ENCODE measurements at places on chromosomes 12 and 14.

DNA sequence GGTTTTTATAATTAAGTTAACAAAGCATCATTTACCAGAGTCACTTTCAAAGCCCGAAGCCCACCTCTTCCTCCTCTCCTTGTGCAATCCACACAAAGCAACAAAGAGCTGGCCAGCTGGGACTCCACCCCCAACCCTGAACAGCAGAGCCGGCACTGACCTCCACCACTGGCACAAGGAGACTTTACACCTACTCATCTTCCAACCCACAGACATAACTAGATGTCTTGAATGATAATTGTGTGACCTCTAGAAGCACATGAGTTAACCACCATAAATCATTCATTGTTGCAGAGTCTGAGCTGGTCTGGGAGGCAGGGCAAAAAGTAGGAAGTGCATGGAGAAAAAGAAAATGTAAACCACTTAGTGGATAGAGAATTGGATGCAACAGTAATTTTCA lies 72.2 kb downstream of the ST8SIA1 start:
- DNase-seq = no peak

DNA sequence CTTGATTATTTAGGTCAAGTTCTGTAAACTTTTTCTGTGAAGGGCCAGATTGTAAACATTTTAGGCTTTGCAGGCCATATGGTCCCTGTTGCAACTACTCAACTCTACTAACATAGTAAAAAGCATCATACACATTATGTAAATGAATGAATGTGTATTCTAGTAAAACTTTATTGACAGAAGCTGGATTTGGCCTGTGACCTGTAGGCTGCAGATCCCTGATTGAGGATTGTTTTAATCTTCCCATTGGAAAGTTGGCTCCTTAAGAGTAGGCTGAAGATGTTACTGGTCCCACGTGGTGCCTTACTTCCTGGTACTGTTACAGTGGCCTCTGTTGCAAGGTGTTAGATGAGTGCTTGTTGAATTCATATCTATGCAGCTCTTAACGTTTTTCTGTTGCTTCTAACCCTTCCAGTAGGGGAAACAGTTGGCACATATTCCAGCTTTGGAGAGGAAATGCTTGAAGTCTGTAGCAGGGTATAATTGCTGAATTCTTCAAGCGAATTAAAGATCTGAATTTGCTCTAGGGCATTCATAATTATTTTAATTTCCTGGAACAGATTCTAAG lies 133.6 kb upstream of the DNM1L start:
- no peak for DNase-seq

DNA sequence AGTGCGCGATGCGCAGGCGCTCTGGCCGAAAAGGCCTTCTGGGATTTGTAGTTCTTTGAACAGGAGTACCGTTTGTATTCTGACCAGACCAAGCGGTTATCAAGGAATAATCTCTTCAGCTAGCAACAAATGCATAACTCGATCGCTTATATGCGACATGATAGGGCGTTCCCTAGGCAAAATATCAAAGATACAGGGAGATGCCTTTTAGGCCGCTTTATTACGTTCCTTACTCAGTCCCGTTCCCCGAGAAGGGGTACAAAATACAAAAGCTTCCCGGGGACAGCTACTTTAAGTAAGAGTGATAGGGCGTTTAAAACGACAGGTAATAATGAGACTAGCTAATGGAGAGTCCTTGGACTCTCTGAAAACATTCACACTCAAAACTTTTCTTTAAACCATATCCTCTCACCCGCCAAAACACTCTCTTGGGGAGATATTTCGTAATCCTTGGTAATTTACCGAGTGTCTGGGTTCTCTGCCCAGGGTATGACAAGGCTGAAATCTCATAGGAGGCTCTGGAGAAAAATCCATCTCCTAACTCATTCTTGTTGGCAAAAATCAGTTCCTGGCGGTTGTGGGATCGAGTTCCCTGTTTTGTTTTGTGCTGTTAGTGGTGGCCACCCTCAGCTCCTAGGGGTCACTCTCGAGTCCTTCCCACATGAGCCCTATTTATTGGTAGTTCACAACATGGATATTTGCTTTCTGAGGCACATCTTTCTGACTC lies 412 bp upstream of the SNW1 start:
- DNase-seq = peak; percentile 97

DNA sequence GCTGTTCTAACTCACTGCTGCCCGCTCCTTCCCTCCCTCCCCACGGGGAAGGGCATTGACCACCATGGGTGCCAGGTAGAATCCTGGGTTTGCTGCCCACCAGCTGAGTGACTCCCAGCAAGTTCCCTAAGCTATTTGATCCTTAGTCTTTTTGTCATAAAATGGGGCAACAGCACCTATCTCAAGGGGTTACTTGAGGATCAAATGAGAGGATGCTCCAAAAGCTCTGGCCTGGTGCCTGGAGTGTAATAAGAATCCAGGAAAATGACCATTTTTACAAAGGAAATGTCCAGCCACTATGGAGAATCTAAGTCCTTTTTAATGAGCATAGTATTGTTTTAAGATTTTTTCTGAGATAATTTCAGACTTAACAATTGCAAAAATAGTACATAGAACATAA lies 61.4 kb upstream of the CMKLR1 start:
- DNase-seq = no peak

GRCh38 chr14:64704743-64705380 lies 638 bp downstream of the PLEKHG3 start:
- peak; percentile 38 for DNase-seq

GRCh38 chr12:86275356-86275755 lies 19.2 kb upstream of the MGAT4C start:
- DNase-seq = no peak

- no peak for DNase-seq
Observed at GRCh38 chr12:113587720-113588119, 116.0 kb upstream of the LHX5 start.

- no peak for DNase-seq
Observed at GRCh38 chr14:65024957-65025356, 38.3 kb downstream of the FNTB start.

GRCh38 chr14:100622708-100623485 lies 35.7 kb upstream of the BEGAIN start:
- peak; percentile 47 for DNase-seq

GRCh38 chr12:3032770-3033538 lies 44.2 kb upstream of the TSPAN9 start:
- no peak for DNase-seq

DNA sequence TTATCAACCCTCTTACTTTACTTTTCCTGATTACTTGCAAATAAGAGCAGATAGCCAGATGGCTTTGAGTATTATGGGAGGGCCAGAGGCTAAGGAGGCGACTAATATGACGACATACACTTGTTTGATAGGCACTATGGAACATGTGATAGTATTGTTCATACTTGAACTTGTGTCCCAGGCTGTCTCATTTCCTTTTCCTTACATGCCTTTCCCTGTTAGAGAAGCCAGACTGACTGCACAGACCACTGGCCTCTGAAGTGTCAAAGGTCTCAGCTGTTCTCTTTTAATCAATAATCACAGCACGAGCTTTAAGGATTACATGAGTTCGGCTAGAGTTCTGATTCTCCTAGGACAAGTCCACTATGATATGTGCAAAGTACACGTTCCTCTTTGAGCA lies 326.0 kb downstream of the PRKD1 start:
- DNase-seq = no peak

DNA sequence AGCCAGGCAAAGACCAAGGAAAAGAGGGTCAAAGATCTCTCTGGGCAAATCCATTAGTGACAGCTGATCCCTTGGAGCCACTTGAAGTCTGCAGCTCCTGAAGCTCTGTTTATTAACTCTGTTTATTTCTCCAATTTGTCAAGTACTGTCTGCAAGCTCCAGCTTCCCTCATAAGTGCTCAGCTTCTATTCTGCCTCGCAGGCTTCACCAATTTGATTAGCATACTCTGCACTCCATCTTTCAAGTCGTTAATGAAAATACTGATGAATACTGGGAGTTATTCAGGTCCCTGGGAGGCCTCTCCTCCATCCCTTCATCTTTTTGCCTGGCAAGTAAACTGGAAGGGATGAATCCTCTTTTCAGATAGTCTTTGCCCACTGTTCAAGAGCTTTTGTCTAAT lies 54.3 kb downstream of the TTC9 start:
- DNase-seq = no peak

DNA sequence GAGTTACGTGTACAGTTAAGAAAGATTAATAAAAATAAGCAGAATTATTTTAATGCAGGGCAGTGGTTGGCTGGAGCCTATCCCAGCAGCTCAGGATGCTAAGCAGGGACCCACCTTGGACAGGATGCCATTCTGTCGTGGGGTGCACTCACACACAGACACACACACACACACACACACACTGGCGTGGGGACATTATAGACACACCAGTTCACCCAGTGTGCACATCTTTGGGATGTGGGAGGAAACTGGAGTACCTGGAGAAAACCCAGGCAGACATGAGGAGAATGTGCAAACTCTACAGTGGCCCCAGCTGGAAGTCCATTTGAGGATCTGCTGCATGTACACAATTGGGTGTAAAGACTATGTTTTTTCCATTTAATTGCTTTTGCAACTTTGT lies 12.8 kb upstream of the IFI27L2 start:
- no peak for DNase-seq

Data from erythroblast (primary cell).